ENCODE measurements at places on chromosomes 3 and 15.

GRCh38 chr3:196274585-196274984 lies 12.9 kb downstream of the PCYT1A start:
- DNase-seq = peak; percentile 94

GRCh38 chr15:47203993-47204392 lies 513.3 kb upstream of the SEMA6D start:
- no peak for DNase-seq

GRCh38 chr3:177410730-177411129 lies 213.4 kb upstream of the TBL1XR1 start:
- peak; percentile 68 for DNase-seq

DNA sequence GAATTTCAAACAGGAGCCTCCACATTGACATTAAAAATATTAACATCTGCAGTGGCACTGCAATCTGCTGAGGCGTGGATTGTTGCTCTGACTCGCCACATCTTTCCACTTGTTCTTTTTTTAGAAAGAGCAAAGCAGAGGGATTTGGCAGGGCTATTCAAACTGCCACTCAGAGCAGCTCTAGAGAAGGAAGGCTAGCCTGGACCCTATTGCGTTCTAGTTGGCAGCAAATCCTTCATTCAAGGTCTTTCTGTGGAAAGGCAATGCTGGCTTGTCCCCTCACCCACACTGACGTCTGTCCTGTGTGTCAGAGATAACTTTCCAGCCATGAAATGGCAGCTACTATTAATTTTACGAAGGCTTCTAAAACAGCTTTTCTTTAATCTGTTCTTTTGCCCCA lies 483.2 kb upstream of the SGO1 start:
- DNase-seq = no peak

GRCh38 chr15:40982855-40983254 lies 29.6 kb downstream of the CHAC1 start:
- no peak for DNase-seq

DNA sequence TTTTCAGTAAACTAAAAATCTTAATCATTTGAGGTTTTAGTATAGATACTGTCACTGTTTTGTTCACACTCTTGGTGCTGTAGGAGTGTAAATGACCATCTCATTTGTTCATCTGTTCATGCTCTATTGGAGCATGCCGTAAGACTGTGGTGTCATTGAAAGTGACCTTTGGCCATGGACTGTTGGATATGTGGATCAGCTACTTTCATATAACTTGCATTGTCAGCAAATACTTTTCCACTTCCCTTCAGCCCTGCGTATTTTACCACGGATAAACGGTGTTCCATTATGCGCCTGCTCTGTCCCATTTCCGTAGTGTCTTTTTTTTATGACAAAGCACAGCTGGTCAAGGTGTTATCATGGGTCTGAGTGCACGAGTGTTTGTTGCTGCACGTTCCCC lies 32.6 kb upstream of the SENP5 start:
- no peak for DNase-seq

GRCh38 chr3:128278130-128278529 lies 124.8 kb downstream of the EEFSEC start:
- DNase-seq = no peak

- DNase-seq = no peak
Observed at GRCh38 chr15:66424963-66425612, 38.4 kb downstream of the MAP2K1 start.

- no peak for DNase-seq
Observed at GRCh38 chr3:124115279-124115678, 123.4 kb upstream of the ROPN1 start.

DNA sequence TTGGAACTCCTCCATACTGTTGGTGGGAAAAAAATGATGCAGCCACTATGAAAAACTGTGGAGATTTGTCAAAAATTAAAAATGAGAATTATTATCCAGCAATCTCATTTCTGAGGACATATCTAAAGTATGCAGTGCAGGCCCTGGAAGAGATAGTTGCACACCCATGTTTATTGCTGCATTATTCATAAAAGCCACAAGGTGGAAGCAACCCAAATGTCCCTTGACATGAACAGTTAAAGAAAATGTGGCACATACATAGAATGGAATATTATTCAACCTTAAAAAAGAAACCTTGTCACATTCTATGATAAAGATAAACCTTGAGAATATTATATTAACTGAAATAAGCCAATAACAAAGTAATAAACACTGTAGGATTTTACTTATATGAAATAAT lies 80.9 kb upstream of the ARHGEF26 start:
- DNase-seq = peak; percentile 65

DNA sequence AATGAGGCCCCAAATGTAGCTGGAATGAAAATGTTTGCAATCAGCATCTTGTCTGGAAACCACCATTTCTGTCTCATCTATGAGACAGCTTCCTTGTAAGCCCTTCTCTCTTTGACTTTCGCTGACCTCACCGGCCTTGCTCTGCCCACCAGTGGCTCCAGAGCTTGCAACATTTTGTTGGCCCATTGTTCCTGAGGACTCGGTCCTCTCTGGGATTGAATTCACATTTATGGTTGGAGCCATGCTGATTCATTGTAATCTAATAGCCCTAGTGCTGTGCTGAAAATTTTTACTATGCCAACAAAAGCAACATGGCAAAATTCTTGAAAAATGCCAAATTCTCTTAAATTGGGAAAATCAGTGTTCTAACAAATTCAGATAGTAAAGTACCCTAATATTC lies 37.2 kb downstream of the ABHD5 start:
- DNase-seq = no peak

DNA sequence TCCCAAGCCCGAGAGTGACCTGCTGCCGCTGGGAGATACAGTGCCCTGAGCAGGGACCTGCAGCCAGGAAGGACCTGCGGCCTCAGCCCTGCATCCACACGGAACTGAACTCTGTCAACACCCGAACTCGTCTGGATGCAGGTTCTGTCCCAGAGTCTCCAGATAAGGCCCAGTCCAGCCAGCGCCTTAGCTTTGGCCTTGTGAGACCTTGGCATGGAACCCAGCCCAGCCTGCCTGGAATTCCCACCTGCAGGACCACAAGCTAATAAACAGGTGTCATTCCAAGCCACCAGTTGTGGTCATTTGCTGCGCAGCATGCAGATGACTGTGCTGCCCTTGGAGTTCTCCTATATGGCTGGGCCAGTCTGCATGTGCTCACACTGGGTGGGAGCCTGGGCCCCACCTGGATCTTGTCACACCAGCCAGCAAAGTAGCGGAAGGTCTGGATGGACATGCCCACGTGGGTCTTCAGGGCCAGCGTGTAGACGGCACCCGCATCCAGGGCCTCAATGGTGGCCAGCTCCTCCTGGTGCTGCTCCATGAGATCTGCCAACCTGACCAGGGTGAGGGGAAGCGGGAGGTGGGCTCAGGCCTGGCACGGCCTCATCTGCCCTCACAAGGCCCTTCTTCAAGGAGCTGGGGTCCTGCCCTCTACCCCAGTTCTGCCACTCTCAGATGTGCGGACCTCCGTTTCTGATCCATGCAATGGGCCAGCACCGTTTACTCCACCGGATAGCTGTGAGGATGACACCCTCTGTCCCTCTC lies 47.2 kb upstream of the SLC41A3 start:
- no peak for DNase-seq

GRCh38 chr3:127112796-127113570 lies 79.9 kb upstream of the PRR23E start:
- no peak for DNase-seq

DNA sequence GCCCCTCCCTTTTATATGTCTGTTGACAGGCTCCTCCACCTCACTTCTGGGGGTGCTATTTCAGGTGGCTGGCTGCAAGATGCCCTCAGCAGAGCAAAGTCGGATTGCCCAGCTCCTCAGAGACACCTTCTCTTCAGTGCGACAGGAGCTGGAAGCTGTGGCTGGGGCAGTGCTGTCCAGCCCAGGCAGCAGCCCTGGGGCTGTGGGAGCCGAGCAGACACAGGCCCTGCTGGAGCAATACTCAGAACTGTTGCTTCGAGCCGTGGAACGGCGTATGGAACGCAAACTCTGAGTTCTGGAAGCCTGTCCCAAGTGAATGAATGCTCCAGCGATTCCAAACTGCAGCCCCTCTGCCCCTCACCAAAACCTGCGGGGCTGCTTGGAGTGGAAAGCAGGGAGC lies 2.7 kb upstream of the JMJD7 start:
- DNase-seq = no peak

- DNase-seq = no peak
Observed at GRCh38 chr3:45105855-45106671, 40.1 kb downstream of the CDCP1 start.

DNA sequence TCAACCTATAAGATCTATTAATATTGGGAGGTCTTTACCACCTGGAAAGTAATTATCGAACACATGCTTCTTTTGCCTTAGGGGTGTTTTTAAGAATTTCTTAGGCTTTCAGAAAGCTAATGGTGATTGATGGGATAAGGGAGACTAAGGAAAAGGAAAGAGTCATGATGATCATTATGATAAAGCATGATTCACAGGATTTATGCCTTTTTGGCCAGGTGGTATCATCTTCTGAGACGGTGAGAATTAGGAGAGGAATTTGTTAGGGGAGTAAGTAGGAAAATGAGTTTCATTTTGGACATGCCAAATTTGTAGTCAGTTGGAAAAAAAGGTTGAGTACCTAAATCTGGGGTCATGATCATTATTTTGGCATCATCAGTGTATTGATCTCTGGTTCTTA lies 8.9 kb downstream of the ARMC8 start:
- no peak for DNase-seq

DNA sequence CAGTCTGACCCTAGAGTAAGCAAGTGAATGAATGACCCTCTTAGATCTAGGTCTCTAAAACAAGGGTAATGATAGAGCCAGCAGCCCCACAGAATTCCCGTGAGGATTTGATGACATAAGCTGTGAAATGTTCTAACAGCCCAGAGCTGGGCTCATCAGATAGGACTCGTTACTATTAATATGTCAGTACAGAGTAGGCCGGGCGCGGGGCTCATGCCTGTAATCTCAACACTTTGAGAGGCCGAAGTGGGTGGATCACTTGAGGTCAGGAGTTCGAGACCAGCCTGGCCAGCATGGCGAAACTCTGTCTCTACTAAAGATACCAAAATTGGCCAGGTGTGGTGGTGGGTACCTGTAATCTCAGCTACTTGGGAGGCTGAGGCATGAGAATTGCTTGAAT lies 190.3 kb downstream of the FEZF2 start:
- DNase-seq = no peak

DNA sequence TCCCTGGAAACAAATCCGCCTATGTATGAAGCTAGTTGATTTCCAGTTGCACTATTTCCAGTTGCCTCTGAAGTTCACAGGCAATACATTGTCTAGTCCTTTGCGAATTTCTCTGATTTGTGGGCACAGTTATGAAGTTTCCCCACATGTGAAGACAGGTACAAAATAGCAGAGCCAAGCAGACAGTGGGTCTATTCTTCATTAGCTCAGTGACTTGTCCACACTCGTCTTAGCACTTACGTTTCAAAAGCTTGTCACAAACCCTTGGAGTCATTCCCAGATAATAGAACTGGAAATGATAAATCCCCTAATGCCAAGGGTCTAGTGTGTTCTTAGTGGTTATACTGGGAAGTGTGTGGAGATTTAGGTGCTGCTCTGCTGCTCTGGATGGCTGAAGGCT lies 14.5 kb downstream of the SRPRB start:
- no peak for DNase-seq

DNA sequence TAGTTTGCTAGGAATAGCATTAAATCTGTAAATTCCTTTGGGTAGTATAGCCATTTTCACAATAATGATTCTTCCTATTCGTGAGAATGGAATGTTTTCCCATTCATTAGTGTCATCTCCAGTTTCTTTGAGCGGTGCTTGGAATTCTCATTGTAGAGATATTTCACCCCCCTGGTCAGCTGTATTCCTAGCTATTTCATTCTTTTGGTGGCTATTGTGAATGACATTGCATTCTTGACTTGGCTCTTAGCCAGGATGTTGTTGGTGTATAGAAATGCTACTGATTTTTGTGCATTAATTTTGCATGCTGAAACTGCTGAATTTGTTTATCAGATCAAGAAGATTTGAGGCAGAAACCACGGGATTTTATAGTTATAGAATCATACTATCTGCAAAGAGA lies 690.5 kb upstream of the ALCAM start:
- no peak for DNase-seq

DNA sequence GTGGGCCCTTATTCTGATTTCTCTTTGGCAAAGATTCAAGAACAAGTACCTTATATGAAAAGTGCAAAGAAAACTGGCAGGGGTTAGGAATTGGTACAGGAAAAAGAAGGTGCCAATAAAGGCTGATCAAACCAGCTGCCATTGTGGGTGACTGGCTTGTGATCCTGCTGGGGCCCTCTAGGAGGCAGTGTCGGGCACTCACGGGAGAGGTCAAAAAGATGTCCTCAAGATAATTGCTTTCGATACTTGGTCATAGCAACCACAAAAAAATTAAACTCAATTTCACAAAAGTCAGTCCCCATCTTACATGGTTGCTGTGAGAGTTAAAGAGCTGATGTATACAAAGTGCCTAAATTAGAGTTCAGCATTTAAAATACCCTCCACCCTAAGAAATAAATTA lies 31.0 kb upstream of the CAV3 start:
- DNase-seq = no peak

- no peak for DNase-seq
Observed at GRCh38 chr3:186248850-186249249, 113.2 kb downstream of the DGKG start.

GRCh38 chr3:177449360-177450006 lies 252.2 kb upstream of the TBL1XR1 start:
- no peak for DNase-seq

- DNase-seq = no peak
Observed at GRCh38 chr3:12190832-12191231, 32.1 kb upstream of the TIMP4 start.
